Stimulated activated CD4-positive, alpha-beta T cell treated with anti-CD3 and anti-CD28 coated beads, TNF-alpha, amount 100 ng/mL, for 24 hours (primary cell): ENCODE measurements at places on chromosomes 12 and 14.

- no peak for DNase-seq
These were observed 379.4 kb upstream of the PDE3A start for GRCh38 chr12:19988948-19989347.

DNA sequence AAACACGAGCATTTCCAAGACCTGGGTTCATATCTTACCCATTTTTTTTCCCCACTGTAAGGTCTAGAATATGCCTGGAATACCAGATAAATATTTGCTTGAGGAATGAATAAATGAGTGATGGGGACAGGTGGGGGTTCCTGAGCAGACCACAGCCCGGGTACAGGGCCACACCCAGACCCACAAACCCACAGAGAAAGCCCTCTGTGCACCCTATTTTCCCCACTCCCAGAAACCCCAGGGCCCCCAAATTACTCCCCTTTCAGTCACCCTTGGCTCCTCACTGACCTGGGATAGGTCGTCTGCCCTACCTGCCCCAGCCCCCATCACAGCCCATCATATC is 66.5 kb upstream of the DDX11 start:
- DNase-seq, result no peak

- DNase-seq, result no peak
These were observed 38.6 kb downstream of the MGST1 start for GRCh38 chr12:16385782-16386646.

DNA sequence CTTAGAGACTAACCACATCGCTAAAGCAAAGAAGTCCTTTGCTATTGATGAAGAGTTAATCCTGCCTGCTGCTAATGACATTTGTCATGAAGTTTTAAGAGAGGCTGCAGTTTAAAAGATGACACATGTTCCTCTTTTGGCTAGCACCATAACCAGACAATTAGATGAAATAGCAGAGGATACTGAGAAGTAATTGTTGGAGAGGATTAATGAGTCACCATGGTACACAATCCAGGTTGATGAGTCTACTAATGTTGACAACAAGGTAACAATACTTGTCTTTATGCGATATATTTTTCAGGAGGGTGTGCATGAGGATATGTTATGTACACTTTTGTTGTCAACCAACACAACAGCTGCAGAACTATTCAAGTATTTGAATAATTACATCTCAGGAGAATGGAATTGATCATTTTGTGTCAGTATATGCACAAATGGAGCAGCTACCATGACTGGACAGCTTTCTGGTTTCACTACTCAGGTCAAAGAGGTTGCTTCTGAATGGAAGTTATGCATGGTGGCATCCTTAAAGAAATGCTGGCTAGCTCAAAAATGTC is 56.7 kb downstream of the LRRIQ1 start:
- DNase-seq, result no peak

DNA sequence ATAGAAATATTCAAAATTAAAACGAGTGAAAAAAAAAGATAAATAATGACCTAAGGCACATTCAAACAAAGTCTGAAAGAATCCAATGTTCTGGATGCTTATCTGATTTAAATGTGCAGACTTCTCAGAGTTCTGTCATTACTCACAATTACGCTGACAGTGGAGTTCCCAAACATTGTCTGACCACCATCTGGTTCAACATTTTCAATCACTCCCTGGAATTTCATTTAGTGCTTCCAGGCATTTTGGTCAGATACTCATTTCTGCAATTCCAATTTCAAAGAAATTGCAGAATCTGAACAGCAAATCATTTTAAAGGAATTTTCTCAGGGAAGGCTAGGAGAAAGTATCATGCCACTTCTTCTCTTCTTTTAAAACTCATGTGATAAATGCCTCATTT is 398.2 kb upstream of the PDE3A start:
- DNase-seq, result no peak

DNA sequence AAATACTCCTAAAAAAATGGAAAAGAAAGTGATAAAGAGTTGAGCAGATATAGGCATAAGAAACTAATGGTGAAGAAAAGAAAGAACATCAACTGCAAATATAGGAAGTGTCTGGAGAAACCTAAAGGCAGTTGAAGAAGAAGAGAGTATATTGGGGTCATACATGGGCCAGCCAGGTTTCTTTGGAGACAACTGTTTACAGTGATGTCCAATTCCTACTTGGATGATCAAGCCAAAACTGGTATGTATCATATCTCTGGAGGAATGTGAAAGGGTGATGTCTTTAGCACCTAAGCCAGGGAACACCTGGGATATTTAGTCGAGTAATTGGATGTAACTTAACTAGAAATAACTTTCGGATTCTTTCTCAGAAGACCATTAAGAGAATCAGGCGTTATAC is 129.3 kb upstream of the FLRT2 start:
- DNase-seq, result no peak

DNA sequence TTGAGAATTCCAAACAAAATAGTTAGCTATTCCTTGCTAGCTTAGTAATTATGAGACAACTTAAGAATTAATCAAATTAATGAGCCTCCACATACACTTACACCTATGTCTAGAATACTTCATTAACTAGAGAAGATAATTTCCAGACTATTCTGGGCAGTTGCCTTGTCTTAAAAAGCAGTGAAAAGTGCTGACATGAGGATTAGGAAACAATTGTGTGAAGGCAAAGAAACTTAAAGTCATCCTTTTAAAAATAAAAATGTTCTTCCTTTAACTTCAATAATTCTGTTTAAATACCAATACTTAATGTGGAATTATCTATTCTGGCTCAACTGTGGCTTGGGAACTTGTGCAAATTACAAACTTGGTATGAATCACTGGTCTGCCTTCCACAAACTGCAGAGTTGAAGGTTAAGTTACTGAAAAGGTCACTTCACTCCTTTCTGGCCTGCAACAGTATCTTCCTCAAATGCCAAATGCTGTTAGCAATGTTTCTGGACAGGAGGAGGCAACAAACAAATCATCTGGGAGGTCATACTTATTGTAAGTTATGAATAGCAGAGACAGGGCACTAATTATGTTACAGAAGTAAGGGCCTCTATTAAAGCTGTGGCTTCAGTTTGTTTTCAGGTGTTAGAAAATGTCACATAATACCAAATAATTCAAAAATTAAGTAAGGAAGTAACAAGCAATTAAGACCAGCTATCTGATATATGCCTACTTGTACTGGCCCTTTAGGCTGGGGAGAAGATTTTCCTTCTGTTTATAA is 19.2 kb downstream of the PPTC7 start:
- DNase-seq, result no peak

- DNase-seq, result no peak
These were observed 30.3 kb downstream of the YEATS4 start for GRCh38 chr12:69389831-69390230.

DNA sequence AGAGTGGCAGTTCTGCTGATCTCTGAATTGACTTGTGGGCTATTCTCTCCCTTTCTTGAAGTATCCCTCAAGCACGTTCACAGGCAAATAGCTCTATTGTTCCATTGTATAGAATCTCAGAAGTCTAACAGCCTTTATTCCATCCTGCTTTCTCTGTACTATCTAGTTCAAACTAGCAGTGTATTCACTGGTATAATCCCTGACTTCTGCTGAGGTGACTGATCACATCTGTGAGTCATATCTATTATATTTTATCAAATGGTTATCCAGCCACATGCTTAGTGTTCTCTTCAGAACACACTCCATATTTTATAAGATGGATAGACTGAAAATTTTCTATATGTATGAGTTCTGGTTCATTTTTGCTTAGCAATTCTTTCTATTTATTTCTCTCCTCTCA is 866.1 kb downstream of the C12orf50 start:
- DNase-seq, result no peak

- DNase-seq, result no peak
These were observed 158.1 kb upstream of the RFLNA start for GRCh38 chr12:124136796-124137195.

- no peak for DNase-seq
These were observed 155.5 kb upstream of the CCND2 start for GRCh38 chr12:4118017-4118510.

DNA sequence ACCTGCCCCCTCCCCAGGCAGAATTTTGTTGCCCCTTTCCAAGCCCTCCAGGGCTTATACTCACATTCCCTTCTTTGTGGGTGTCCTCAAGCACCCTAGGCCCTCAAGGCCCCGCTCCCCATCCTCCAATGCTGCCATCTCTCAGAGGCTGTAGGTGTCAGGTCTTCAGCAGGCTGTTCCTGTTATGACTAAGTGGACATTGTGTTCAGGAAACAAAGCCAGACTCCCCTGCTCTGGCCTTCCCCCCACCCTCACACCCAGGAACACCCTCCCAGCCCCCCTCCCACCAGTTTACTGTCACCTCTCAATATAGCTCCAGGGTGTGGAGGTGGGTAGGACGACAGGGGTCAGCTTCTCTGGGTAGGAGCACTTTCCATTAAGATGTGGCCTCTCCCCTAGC is 1.4 kb upstream of the MYH6 start:
- no peak for DNase-seq

DNA sequence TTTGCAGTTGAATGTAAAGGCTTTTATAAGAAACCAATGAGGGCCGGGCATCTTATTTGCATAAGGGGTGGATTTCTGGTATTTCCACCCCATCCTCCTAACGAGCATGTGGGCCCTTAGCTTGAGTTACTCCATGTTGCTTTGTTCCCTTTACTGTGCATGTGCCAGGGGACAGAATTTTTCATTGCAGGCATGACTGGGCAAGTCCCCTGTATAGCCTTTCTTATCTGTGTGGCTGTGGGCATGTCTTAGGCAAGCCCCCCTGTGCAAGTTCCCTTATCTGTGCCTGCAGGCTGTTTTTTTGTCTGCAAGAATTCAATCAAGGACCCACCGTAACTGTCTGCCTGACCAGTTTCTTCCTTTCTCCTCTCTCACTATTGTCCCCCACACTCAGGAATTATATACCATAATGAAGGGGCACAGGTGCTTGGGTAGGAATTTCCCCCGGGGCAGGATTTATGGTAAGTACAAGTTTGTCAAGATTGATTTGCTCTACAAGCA is 152.2 kb upstream of the CNOT2 start:
- no peak for DNase-seq

GRCh38 chr14:33879684-33880286 is 71.1 kb downstream of the EGLN3 start:
- DNase-seq, result no peak

DNA sequence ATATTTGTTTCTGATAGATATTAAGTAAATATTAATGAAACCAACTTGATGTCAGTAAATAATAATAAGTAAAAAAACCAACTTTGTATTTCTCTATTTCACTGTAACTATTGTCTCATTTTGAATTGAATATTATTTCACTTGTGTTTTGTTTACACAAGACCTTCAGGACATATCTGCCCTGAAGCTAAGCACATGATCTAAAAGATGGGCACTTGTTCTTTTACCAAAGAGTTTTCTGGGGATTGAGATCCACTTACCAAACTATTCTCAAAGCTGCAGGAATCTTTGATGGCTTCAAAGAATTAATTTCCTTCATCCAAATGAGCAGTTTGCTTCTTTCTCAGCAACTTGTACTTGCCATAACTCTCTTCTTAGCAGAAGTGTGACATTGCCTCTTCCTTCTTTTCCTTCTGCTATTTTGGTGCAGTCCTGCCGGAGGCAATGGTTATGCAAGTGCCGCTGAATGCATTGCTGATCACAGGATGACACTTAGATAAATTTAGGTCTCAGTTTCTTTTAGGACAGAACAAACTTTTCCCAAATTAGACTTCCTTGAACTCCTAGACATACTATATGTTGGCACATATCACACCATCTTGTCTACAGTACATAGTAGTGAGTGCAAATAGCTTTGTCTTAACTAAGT is 9.2 kb downstream of the FAR2 start:
- DNase-seq, result no peak

DNA sequence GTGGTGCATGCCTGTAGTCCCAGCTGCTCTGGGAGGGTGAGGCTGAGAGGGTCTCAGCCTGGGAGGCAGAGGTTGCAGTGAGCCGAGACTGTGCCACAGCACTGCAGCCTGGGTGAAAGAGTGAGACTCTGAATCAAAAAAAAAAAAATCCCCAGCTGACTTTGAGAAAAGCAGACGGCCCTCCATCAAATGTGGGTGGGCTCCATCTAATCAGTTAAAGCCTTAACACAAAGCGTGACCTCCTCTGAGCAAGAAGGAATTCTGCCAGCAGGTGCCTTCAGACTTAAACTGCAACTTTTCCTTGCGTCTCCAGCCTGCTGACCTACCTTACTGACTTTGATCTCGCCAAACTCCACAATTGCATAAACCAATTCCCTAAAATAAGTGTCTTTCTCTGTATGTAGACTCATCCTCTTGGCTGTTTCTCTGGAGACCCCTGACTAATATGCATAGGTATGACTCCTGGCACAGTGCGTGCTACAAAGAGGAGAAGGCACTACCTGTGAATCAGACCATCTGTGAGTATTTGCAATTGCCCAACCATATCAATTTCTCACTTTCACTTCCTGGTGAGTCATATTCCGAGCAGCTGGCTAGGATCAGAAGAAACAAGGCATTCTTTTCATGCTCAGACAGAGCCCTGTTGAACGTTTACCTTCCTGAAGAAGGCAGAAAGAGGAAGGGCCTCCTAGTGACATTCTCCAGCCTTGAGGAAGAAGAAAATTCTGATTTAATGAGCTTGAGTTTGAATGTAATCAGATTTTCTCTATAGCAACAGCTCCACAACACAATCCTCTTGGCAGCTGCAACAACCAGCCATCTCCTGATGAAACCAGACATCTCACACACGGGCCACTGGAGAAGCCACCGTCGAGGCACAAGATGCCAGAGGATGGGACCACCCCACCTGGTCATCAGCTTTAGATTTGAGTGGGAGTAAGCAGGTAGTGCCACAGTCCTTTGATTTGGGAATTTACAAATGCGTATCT is 54.3 kb downstream of the CLMN start:
- DNase-seq, result peak; percentile 39

- DNase-seq, result peak; percentile 1
These were observed 386.7 kb upstream of the NOVA1 start for GRCh38 chr14:26984311-26985177.

GRCh38 chr12:51522696-51523095 is 68.3 kb upstream of the SCN8A start:
- no peak for DNase-seq

DNA sequence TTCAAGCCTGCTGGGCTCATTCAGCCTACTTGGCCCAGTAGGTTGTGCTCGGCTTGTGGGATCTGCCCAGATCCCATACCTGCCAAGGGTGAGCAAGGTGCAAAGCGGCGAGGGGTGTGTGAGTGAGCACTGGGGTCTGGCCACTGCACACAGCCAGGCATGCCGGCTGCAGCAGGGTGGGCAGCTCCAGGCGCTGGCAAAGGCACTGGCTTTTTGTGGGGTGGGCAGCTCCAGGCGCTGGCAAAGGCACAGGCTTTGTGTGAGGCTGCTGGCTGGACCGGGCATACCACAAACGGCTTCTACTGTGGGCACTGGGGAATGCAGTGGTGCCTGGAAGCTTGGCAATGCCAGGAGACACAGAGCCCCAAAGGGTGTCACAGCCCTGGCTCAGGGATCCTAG is 137.4 kb downstream of the SLC16A7 start:
- DNase-seq, result no peak

- peak; percentile 47 for DNase-seq
These were observed 72.9 kb downstream of the TRAFD1 start for GRCh38 chr12:112198120-112198733.
